ENCODE measurements at places on chromosomes 13 and 19. TPM values are rescaled to one million over a fixed set of nuclear protein-coding genes. Genes with fewer than 3 reads are reported as not detected.

DNA sequence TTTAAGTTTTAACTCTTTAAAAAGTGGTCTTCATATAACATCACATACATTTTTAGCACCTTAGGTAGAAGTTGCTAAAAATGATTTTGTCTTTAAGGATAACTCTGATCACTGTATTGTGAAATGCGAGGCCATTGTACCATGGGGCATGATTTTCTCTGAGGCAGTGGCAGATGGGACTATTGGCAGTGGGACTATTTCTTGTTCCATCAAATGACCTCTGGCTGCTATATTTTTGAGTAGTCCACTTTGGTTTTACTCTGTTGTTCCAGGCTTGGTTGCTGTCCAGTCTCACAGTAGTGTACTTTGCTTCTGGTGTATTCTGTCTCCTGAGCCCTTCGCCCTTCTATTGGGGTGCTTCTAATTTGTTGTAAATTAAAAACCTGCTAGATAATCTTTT, 156.5 kb downstream of the ATP8A2 start:
- H3K27me3 ChIP-seq, result peaks cover 12% of the 10 kb centered on the region
- H3K4me1 ChIP-seq, result no peaks in the 10 kb centered on the region
- no peak overlapping the region for H3K4me3 ChIP-seq
- DNase-seq, result no peak
- no peaks in the 10 kb centered on the region for H3K36me3 ChIP-seq

DNA sequence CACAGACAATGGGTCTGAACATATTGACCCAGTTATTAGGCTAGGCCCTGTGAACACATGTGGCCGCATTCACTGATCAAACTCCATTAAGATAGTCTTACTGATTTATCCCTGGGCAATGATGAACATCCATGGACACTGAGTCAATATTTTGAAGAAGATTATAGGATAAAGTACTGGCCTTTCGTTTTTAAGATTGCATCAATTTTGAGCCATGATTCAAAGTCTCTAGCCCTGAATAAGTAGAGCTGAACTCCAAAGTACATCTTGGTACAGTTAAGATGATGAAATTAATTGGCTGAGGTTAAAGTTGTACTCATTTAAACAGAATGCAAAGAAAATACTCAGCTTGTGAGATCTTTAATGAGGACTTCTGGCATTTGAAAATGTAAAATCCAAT, 1581.9 kb downstream of the EFNB2 start:
- no peaks in the 10 kb centered on the region for H3K36me3 ChIP-seq
- no peak overlapping the region for H3K4me3 ChIP-seq
- H3K4me1 ChIP-seq, result no peaks in the 10 kb centered on the region
- H3K27ac ChIP-seq, result no peak overlapping the region

- H3K36me3 ChIP-seq, result no peaks in the 10 kb centered on the region
- H3K4me1 ChIP-seq, result no peaks in the 10 kb centered on the region
- H3K27me3 ChIP-seq, result no peaks in the 10 kb centered on the region
- no peak overlapping the region for H3K27ac ChIP-seq
- no peak for DNase-seq
Observed at GRCh38 chr19:33150852-33151518, 19.1 kb downstream of the WDR88 start.

WDR87 gene
- not detected for total RNA-seq

CATSPERD gene
- total RNA-seq, result not detected
